Osteoblast (primary cell): ENCODE measurements at places on chromosomes 3 and 15.

- no peak for DNase-seq
These were observed 60.8 kb downstream of the ATP13A5 start for GRCh38 chr3:193317682-193318300.

GRCh38 chr3:24471486-24471885 is 23.2 kb downstream of the THRB start:
- DNase-seq: no peak

DNA sequence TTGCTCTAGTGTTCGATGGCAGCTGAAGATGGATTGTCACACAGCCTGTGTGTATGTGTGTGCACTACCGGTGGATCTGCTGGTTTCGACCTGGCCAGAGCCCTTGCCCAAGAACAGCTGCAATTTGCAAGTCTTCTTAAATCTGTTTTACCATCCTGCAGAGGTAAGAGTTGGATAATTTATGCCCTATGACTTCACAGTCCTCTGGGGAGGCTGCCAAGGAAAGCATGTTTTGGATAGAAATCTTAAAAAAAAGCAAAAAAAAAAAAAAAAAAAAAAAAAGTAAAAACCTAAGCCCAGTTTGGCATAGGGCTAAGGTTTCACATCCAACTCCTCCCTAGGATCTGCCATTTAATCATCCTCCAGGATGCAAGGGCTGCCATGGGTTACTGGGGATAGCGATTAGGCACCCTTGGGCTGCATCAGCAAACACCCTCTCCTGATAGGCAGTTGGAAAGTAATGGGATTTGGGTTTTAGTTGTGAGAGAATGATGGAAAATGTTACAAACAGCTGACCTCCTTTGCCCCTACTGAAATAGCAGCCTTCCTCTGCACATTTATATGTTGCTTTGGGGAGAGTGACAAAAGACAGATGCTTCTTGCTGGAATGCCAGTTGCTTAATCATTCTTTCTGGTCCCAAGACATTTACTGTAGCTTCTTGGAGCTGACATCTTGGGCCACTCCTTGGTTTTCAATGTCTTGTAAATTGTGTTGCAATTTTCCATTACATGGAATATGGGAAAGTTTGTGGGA is 35.4 kb downstream of the CD200R1L start:
- no peak for DNase-seq

DNA sequence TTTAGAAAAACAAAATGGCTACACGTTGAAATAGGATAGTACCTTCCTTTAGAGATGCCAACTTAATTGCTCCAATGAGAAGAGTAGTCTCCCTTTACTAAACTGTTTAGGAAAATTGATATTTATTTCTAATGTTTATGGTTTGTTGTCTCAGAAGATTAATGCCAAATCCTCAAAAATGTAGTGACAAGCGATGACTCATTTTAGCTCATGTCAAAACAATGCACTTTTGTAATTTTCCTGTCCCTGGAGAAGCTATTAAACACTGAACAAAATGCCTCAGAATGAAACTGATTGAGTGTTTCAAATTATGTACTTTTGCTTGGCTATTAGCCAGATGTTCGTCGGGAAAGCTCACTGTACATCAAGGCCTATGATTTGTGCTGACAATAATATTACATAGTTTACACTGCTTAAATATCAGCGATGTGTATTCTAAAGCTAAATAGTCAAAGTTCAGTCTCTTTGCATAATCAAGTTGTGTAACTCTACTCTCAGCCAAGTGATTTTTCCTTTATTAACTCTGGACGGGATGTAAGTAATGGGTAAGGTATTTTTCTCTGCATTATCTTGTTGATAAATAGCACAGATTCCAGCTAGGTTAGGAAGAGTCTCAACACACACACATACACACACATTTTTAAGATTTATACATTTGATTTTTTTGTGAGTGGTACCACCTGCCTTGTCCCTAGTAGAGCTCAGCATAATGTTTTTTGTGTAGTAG is 83.7 kb downstream of the CMSS1 start:
- peak; percentile 85 for DNase-seq

DNA sequence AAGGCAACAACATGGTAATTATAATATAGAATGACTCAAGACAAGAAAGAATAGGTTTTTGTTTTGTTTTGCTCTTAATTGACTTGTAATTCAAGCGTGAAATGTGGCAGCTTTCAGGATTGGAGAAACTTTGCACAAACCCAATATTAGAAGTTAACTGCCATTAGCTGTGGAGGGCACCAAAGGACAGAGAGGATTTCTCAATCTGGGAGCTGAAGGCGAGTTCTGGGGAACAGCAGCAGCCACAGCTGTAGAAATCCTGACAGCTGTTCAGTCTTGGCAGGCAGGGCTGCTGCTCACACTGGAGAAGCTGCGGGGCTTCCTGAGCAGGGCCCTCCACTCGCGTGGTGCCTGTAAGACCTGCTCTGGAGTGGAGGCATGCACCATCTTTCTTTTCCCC is 182.2 kb upstream of the IL12A start:
- DNase-seq: peak; percentile 32

GRCh38 chr3:76442374-76442915 is 597.5 kb upstream of the ROBO2 start:
- DNase-seq: no peak

GRCh38 chr3:144200466-144200865 is 228.8 kb downstream of the DIPK2A start:
- DNase-seq: no peak

DNA sequence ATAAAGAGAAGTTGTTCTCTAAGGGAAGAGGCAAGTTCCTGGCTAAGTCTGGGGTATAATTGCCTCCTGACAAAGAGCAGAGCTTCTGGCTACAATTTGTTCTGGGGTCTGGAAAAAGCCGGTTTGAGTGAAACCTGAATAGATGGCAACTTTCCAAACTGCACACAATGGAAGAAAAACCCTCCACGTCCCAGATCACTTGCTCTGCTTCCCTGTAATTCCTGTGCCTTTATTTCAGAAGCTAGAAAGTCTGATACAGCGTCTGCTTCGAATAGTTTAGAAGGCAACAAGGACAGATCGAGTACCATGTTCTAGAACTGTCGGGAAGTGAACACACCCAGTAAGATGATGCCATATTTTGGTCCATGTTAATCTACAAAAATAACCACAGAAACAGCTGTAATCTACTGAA is 1.6 kb upstream of the WDR82 start:
- DNase-seq: no peak

GRCh38 chr3:79094654-79095053 is 673.1 kb downstream of the ROBO1 start:
- no peak for DNase-seq

DNA sequence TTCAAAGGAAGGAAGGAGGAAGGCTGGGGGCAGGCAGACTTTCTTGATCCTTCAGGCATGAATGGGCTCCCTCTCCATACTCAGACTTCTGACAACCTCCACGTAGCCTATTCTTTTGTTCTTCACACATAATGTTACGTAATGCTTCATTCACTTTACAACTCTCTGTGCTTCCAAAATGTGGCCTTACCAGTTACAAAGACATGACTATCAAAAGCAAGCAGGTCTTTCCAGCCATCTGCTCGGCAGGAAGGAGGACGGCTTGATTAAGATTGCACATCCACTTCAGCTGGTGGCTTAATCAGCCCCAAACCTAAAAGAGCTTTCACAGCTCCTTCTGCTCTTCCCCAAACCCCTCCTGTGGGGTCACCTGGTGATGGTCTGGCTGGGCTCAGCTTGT is 263.2 kb downstream of the XXYLT1 start:
- peak; percentile 35 for DNase-seq

GRCh38 chr3:46162975-46163555 is 45.0 kb downstream of the CCR1 start:
- no peak for DNase-seq

GRCh38 chr3:23459465-23459864 is 256.3 kb downstream of the UBE2E2 start:
- no peak for DNase-seq

GRCh38 chr3:190807719-190808375 is 54.6 kb downstream of the GMNC start:
- no peak for DNase-seq

- DNase-seq: no peak
These were observed 702 bp downstream of the ARHGEF3 start for GRCh38 chr3:56800832-56801661.

GRCh38 chr15:91308855-91309254 is 208.8 kb downstream of the SV2B start:
- no peak for DNase-seq

DNA sequence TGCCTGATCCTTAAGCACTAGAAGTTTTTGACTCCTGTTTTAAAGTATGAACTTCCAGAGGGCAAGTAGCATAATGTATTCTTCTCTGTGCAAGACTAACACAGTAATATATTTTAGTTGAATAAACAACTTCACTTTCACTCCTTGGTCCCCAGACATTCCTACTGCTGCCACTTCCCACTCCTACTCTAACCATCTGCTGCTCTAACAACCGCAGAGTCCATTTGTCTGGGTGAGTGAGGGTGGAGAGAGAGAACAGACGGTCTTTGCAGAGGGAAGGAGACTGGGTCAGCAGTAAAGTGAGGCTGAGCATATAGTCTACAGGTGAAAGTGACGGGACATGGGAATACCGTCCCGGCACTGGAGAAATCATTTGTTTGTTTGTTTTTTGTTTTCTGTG is 301.0 kb upstream of the SLCO3A1 start:
- DNase-seq: no peak

- no peak for DNase-seq
These were observed 26.0 kb downstream of the DCBLD2 start for GRCh38 chr3:98875535-98875934.

DNA sequence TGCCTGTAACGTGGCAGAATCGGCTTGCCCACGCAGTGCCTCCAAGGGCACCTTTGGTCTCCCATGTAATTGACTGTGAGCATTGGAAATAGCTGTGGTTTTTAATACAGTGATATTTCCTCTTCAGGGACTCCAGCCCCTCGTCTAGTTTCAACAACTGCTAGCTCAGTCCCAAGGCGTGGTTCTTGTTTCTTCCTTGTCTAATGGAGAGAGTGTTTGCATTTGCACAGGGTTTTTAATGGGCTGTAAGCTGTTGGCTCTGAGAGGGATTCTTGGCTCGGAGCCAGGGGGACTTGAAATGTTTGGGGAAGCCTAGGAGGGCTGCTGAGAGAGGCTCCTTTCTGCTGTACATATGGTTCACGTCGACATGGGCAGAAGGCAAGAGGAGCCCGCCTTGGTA is 86.2 kb downstream of the THSD4 start:
- no peak for DNase-seq

GRCh38 chr3:171710359-171710758 is 99.9 kb downstream of the PLD1 start:
- no peak for DNase-seq

DNA sequence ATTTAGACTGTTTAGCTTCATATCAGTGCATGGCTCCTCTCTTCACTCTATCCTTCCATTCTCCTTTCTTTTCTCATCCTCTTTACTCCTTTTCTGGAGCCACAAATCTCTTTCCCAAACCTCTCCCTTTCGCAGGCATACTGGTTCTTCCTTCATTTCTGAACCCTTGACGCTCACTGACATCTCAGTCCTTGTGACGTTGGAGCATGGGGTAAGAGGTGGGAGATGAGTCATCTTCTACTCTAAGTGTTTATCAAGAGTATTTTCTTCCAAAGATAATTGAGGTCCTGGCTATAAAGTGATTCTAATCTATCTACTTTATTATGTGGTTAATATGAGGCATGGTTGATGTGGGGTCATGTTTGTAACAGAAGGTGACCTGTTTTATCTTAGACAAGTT is 414.2 kb downstream of the AGBL1 start:
- DNase-seq: no peak

GRCh38 chr3:71854096-71854495 is 69.1 kb upstream of the PROK2 start:
- DNase-seq: no peak

DNA sequence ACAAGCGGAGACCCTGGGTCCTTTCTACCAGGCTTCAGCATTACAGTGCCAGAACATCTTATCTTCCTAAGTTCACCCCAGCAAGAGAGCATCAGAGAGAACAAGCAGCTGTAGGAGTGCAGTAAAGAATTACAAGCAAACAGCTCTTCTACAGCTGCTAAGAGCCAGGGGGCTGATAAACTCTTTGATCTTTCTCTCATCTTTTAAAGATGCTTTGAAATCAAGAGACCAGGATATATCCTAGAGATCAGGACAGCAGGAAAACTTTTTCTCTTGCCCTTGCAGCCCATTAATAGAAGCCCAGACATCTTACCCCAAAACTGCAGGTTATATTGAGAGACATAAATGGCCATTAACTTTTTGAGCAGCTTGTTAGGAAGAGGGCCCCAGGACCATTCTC is 198.1 kb downstream of the RSL24D1 start:
- no peak for DNase-seq

DNA sequence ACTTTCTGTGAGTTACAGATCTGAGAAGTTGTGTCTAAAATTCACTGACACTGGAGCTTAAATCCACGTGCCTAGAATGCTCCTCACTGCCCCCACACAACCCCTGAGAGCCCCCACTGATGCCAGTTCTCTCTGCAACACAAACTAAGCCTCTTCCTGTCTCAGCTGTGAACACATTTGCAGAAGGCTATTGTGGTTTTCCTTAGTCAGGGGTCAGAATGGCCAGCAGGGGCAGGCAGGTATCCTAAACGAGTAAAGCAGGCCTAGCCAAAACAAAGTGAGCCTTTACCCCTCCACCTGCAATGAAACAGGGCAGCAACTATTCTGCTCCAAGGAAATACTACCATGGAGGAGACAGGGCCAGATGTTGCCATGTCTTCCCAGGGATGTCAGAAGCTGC is 78.6 kb downstream of the FHIT start:
- no peak for DNase-seq

GRCh38 chr15:92243227-92243626 is 150.5 kb upstream of the ST8SIA2 start:
- DNase-seq: no peak

DNA sequence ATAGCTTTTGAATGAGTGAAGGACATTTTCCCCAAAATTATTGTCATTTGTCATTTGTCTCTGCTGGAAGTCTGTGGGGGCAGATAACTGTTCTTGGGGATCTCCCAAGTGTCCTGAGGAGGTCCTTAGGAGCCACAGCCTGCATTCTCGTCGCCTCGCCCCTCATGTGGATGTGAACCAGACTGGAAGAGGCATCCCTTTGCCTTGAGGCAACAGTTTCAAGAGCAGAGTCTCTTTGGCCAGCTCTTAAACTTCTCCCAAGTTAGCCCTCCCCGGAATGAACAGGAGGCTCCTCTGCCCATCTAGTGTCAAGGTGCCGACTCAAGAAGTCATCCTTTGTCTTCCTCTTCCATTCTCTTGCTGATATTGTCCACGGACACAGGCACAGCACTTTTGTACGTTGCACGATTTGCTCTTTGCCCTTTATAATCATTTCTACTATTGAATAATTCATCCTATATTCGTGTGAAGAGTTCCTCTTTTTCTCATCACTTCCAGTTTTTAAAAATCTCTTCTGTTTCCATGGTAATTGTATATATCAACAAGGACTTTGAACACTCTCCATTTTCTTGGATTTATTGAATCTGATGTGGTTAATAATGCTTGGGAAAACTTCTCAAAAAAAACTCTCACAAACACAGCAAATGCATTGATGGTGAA is 40.8 kb upstream of the CD47 start:
- DNase-seq: no peak

GRCh38 chr15:58484791-58485600 is 53.2 kb downstream of the LIPC start:
- DNase-seq: no peak

GRCh38 chr3:97810779-97811390 is 10.9 kb upstream of the CRYBG3 start:
- DNase-seq: peak; percentile 62
